Stimulated activated CD8-positive, alpha-beta memory T cell treated with anti-CD3 and anti-CD28 coated beads, Interleukin-7, amount 100 ng/mL, for 1 hour (primary cell): ENCODE measurements at places on chromosomes 4 and X.

GRCh38 chr4:47494124-47494430 lies 9.0 kb downstream of the ATP10D start:
- no peak for DNase-seq

DNA sequence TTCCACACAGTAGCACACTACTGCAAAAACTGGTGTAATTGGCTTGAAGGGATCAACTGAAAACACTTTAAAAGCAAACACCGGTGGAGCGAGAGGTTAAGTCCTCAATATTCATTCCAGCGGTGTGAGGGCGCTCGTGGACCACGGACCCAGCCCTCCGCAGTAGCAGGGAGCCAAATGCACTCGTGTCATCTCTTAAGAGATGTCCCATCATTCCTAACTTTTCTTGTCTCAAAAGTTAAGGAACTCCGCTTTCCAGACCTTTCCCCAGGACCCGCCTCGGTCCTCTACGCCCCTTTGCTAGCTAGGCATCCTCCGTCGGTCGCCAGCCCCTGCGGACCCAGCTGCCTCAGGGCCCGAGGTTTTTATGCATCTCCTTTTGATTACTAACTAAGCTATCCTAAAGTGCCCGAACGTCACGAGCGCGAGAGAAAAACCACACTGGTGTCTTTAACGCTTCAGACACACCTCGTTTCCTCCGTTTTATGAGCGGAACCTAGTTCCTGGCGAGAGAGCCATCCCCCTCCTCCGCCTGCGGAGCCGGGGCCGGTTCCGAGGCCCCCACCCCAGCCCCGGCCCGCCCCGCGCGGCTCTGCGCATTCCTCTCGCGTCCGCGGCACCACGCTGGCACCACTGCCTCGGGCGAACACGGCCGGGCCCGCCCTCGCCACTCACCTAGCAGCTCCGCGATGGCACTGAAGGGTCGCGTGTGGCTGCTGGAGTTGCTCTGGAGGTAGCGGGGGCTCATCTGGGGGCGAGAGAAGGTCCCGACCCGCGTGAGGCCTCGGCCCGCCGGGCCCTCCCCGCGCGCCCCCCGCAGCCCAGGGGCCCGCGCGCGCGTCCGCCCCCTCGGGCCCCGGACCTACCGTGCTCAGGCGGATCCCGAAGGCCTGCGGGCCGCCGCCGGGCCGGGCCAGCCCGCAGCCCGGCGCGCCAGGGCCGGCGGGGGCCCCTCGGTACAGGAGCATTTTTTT lies 723 bp downstream of the MORC4 start:
- no peak for DNase-seq

GRCh38 chrX:125327891-125328290 lies 8.2 kb downstream of the TEX13C start:
- no peak for DNase-seq

DNA sequence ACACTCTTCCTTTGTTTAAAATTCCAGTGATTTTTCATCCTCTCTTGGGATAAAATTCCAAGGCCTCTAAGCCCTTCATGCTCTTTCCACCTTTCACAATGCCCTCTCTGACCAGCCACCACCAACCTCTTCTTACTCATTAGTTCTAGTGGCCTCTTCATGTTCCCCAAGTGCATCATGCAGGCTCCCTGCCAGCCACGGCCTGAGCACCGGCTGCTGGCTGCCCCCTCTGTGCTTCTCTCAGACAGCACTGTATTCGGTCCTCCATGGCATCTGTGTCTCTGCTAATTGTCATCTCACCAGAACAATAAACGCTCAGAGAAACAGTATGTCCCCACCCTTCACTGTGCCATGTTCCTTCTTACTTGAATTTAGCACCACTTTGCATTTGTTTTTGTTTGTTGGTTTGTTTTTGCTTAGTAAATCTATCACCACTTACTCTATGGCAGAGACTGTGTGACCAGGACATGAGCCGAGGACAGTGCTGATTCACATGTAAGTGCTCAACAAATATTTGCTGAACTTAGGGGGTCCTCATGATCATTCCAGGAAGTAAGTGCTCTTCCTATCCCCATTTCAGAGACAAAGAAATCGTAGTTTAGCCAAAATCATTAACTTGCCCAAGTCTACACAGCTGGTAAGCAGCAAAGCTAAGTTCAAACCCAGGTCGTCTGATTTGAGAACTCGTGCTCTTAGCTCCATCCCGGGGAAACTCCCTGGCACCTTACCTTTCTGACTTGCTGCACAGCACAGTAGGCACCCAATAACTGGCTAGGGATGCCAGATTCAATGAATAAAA lies 77.1 kb upstream of the UCP1 start:
- DNase-seq = no peak

DNA sequence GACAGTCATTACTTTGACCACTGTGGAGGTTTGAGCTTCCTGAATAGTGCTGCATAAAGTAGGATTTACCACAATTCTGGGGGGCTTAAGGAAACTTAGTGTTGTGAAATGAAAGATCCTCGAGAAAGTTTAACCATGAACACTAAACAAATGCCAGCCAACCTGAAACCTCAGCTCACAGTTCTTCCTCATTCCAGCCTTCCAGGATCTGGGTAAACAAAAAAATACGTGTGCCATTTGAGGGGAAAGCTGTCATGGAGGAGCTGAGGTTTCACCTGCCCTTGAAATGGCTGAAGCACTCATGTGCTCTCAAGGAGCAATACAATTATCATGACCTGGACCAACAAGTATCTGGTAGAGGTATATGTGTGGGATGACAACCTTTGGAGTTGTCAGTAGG lies 142.7 kb downstream of the NPNT start:
- DNase-seq = no peak

GRCh38 chr4:15240764-15241163 lies 187.1 kb upstream of the C1QTNF7 start:
- DNase-seq = no peak

DNA sequence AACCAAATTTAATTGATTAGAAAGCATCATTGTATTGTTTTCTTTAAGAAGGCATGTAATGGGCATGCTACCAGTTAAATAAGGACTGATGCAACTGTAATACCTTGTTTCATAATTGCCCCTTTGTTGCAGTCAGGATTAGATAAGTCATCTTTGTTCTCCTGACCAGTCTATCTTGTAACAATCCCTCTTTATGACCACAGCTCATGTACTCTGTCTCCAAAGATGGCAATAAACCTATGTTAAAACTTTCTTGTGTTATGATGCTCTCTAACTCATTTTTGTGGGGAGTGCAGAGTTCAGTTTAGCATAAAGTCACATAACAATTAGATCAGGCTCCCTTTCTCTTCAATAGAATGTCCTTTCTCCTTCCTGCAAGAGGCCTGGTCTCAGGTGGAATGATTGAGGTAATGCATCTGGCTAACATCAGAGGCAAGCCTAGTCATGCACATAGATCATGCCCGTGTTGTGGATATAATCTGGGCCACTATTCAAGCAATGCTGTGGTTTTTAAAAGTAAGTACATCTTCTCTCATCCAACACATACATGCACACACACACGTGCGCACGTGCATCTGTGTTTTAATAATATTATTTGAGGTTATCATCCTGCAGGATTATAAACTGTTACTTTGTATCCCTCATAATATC lies 45.6 kb downstream of the TMEM154 start:
- no peak for DNase-seq

DNA sequence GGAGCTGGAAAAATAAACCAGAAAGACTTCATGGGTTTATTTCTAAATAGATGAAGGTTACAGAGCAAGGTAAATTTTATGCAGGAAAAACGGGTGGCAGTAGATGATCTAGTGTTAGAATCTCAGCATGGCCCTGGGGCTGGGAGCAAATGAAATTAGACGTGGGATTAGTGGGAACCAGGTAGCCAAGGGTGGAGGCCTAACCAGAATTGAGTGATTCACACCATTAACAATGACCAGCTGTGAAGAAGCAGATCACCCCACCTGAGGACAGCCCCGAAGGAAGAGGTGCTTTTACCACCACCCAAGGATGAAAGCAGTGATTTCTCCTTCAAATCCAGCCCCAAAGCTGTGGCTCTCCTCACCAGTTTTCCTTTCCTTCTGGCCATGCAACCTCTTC lies 20.8 kb upstream of the ACSL1 start:
- DNase-seq = no peak
